ENCODE measurements at places on chromosomes 1 and 21. TPM values are rescaled to one million over a fixed set of nuclear protein-coding genes. Genes with fewer than 3 reads are reported as not detected.
A peak's percentile ranks its signal among the peaks of the same experiment; 100 is the strongest.

Gene FAM72D
- 2.6 TPM for polyA plus RNA-seq

DNA sequence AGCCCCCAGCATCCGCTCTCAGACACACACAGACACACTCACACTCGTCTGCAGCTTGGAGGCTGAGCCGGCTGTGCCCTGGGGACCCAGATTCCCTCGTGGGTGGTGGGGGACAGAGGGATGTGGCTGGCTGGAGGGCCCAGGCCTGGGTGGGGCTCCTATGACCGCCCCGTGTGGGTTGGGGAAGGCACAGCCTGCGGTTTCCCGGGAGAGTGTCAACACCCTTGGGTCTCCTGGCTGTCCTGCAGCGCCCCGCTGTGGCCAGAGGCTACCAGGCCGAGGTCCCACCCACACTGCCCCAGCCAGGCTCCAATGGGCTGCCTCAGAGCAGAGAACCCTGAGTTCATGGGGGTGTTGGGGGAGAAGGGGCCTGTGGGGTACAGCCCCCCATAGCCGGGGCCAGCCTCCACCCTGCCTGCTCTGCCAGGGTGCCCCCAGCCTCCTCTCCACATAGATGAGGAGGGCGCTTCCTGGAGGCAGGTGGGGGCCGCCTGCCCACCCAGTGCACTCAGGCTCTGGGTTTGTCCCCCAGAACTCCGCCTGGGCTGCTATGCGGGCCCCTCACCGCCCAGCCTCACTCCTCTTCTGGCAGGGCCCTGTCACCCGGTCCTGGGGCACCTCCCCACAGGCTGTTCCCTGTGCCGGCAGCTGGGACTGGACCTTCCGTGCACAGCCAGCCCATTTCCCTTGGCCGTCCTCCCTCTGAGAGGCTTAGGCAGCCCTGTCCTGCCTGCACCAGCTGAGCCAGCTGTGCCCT is at the start of gene TTC34:
TSS of gene TTC34 (minus strand) at position 159 of the 757 bp plus-strand sequence. CDS start 866 bp downstream, outside the sequence.
- peak; percentile 68 for DNase-seq

DNA sequence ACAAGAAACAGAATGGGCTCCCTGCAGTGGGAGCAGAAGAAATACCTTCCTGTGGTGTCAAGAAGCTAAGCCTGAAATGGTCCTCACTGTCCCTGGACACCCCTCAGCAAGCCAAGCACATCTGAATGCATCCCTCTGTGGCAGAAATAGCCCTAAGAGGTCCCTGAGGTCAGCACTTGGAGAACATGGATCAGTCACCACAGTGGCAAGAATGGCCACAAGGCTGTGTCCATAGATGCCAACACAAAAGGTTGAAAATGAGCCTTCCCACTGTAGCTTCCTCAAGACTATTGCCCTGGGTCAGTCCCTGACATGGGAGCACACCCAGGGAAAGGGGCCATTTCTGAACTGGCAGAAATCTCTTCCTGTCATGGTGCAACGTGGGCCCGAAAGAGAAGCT is 27.7 kb downstream of the PSMG1 start:
- no peak for DNase-seq

GRCh38 chr1:86339014-86339812 is 56.9 kb downstream of the ODF2L start:
- no peak for DNase-seq

- peak; percentile 53 for DNase-seq
Observed at GRCh38 chr1:56584910-56585528, 5.7 kb upstream of the PLPP3 start.

DNA sequence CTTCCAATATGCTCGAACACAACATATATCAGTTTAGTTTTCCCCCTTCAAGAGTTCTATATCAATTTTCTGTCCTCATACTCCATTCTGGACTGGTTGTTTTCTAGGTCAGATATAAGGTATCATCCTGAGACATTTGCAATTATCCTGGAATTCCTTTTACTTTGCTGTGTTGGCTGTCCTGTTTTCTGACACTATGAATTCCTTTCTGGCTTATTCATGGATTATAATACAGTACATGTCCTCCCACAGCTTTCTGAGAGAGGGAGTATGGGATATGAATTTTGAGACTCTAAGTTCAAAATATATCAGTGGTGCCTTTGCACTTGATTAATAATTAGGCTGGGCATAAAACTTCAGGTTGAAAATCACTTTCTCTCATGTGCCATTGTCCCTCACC is 11.9 kb downstream of the PHTF1 start:
- no peak for DNase-seq

- DNase-seq: no peak
Observed at GRCh38 chr1:71857862-71858261, 424.5 kb downstream of the NEGR1 start.
